ENCODE measurements at places on chromosomes 11 and 22. TPM values are rescaled to one million over a fixed set of nuclear protein-coding genes. Genes with fewer than 3 reads are reported as not detected.

ANGPTL5 gene
- 0.42 TPM for polyA plus RNA-seq

F2 gene
- polyA plus RNA-seq = not detected

HTR3A gene
- polyA plus RNA-seq = not detected

BCR gene
- 6.1 TPM for polyA plus RNA-seq

CCDC86 gene
- polyA plus RNA-seq = 4.2 TPM

FGF4 gene
- polyA plus RNA-seq = not detected

SLC1A2 gene
- polyA plus RNA-seq = 45.5 TPM

OR8H1 gene
- polyA plus RNA-seq = not detected

NCAM1 gene
- polyA plus RNA-seq = 334 TPM

MRGPRX4 gene
- polyA plus RNA-seq = not detected

PAMR1 gene
- polyA plus RNA-seq = not detected

NEFH gene
- 343 TPM for polyA plus RNA-seq

JAML gene
- not detected for polyA plus RNA-seq

CAPN5 gene
- polyA plus RNA-seq = 0.85 TPM

OR5D18 gene
- not detected for polyA plus RNA-seq

CCDC34 gene
- 6.8 TPM for polyA plus RNA-seq

MS4A6E gene
- not detected for polyA plus RNA-seq

CEP126 gene
- 71.5 TPM for polyA plus RNA-seq

CD3D gene
- polyA plus RNA-seq = not detected

OR2AT4 gene
- polyA plus RNA-seq = not detected

ARHGEF17 gene
- polyA plus RNA-seq = 6.8 TPM

PTPN5 gene
- 3.3 TPM for polyA plus RNA-seq

NCF4 gene
- polyA plus RNA-seq = 1.2 TPM

SCN2B gene
- polyA plus RNA-seq = 19.5 TPM

RFPL3 gene
- polyA plus RNA-seq = not detected

ZBTB16 gene
- not detected for polyA plus RNA-seq

SCARF2 gene
- not detected for polyA plus RNA-seq

ISX gene
- polyA plus RNA-seq = not detected

DUSP8 gene
- 0.62 TPM for polyA plus RNA-seq

BLID gene
- not detected for polyA plus RNA-seq

SLC25A45 gene
- not detected for polyA plus RNA-seq

C11orf91 gene
- polyA plus RNA-seq = not detected

ADAMTS8 gene
- 3.2 TPM for polyA plus RNA-seq

ADM2 gene
- polyA plus RNA-seq = not detected

OR52K1 gene
- not detected for polyA plus RNA-seq

HOATZ gene
- not detected for polyA plus RNA-seq

OR5B3 gene
- not detected for polyA plus RNA-seq

ACR gene
- polyA plus RNA-seq = not detected

SGSM1 gene
- 0.84 TPM for polyA plus RNA-seq

LSP1 gene
- polyA plus RNA-seq = 6.2 TPM

PATE4 gene
- not detected for polyA plus RNA-seq

KLHDC7B gene
- 0.08 TPM for polyA plus RNA-seq

CABP7 gene
- polyA plus RNA-seq = 11.0 TPM

HEPHL1 gene
- polyA plus RNA-seq = not detected

MRPL16 gene
- polyA plus RNA-seq = 55.6 TPM

UBQLNL gene
- not detected for polyA plus RNA-seq
